Activated T-cell treated with anti-CD3 and anti-CD28 coated beads for 24 hours (primary cell): ENCODE measurements at places on chromosomes 6 and 20.
A peak's percentile ranks its signal among the peaks of the same experiment; 100 is the strongest.

GRCh38 chr6:140867336-140867735 is 1265.4 kb upstream of the GJE1 start:
- DNase-seq = no peak

DNA sequence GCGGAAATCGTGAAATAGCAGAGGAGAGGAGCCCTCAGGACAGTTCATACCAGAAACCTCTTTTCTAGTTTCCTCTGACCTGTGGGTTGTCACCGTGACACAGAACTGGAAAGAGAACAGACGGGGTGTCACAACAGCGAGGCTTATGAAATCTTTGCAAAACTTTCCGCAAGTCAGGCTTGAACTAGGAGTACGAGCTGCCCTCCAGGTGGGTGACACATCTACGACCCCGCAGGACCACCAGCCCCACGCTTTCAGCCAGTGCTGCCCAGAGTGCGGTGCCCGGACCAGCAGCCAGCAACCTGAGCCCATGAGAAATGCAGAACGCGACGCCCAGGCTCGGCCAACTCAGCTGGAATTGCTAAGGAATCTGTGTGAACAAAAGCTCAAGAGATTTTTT is 30.8 kb downstream of the WRNIP1 start:
- DNase-seq = no peak

GRCh38 chr20:6489361-6490171 is 277.9 kb upstream of the BMP2 start:
- DNase-seq = no peak

- DNase-seq = no peak
Observed at GRCh38 chr6:110412360-110412759, 3.0 kb downstream of the DDO start.

GRCh38 chr6:23097566-23097965 is 528.2 kb downstream of the HDGFL1 start:
- DNase-seq = no peak

DNA sequence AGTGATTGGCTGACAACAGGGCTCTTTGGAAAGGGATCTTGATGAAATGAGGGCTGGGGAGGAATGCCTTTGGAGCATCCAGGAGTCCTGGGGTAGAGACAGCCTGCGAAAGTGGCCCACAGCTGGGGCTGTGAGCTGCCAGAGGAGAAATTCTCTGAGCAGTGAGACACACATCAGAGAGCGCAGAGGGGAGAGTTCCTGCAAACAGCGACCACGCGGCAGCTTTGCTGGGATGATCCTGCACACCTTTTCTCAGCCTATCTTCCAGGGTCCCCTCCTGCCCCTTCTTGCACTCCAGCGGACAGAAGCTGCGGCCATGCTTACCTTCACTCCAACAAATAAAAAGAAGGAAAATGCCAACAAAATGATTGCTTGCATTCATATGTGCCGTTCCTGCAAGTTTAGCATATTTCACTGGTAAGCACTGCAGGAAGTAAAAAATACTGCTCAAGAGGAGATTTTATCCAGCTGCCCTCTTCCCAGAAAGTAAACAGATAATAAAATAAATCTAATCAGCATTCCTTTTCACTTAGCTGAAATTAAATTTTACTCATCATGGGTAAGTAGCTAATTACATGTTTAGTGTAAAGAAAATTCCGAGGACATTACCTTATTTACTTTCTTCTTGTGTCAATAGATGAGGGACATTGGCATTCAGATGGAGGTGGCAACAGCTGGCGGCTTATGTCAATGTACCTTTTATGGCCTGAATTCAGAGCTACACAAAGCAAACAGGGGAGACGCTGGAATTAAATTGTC is 339.9 kb upstream of the ARID1B start:
- DNase-seq = no peak

GRCh38 chr6:127458817-127459216 is 372 bp downstream of the KIAA0408 start:
- DNase-seq = no peak

DNA sequence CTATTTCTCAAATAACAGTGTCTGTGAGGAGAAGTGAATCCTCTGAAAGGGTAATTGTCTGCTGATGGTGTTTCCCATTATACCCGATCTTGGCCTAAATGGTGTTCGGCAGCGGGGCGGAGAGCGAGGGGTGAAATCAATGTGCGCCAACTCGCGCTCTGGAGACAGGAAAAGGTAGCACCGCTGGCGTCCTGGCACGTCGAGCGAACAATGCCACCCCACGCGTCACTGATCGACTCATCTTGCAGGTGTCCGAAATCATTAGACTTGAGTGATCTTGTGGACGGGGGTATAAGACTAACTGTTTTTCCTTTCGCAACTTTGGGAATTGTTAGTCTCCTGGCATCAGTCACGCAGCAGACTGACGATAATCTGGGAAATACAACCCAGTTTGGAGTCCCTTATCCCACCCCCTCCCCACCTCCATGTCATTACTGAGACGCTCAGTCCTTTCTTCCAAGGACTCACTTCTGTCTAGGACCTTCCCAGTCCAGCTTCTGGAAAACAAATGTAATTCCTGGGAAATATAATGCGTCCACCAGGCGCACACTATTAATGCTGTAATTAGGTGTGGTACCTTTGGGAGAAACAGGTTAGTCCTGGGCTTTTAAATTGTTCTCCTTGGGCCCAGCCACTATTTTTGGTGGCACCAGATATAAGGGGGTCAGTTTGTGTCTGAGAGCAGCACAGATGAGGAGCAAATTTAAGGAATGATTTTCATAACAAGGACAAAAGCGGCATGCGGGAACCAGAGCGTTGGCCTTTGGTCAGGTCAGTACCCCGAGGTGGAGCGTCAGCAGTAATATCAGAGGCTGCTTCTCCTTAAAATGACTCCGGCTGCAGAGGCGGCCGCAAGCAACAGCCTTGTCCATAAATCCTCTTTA is 2.3 kb downstream of the LINC00237 start:
- no peak for DNase-seq

- no peak for DNase-seq
Observed at GRCh38 chr20:59987135-59987534, 28.9 kb downstream of the CDH26 start.

- DNase-seq = no peak
Observed at GRCh38 chr20:41183831-41184230, 46.5 kb downstream of the PLCG1 start.

DNA sequence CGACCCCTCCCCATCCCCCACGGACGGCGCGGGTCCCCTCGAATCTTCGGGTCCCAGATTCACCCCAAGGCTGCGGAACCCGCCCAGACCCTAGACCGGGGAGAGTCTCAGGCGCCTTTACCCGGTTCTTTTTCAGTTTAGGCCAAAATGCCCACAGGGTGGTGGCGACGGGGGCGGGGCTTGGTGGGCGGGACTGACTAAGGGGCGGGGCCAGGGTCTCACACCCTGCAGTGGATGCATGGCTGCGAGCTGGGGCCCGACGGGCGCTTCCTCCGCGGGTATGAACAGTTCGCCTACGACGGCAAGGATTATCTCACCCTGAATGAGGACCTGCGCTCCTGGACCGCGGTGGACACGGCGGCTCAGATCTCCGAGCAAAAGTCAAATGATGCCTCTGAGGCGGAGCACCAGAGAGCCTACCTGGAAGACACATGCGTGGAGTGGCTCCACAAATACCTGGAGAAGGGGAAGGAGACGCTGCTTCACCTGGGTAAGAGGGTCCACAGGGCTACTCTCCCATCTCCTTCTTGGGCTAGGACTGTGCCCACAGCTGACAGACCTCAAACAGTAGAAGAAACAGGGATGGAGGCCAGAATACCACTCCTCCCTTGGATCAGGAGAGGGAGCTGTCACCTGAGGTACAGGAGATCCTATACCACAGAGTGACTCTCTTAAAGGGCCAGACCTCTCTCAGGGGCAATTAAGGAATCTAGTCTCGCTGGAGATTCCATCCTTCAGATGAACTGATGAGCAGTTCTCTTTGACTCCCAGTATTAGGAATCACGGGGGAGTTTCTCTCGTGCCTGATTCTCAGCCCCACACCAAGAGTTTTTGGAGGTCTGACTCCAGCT is 942 bp downstream of the HLA-E start:
- peak; percentile 78 for DNase-seq

GRCh38 chr6:53724501-53724900 is 58.9 kb upstream of the KLHL31 start:
- DNase-seq = no peak

DNA sequence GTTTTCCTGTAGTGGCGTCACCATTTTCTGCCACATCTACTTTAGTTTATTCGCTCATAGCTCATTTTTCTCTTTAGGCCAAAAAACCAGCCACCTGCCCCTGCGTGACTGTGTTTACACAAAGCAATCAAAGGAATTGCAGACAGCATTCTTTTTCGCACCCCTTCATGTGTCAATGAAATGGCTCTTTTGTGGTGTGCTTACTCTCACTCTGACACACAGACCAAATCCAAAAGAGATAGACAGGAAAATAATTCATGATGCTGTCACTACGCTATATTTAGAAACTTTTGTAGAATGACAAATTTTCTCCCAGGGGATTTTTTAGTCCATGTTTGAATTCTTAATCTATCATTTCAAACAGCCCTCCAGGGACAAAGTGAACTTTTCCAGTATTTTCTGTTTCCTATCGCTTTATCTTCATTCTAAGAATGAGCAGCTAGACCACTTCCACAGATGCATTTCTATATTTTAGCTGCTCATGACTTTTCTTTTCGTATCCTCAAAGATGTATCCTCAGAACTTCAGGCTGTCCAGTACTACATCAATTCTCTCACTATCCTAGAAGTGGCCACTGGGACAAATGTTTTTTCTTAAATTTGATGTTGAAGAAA is 37.9 kb upstream of the KHDRBS2 start:
- no peak for DNase-seq

DNA sequence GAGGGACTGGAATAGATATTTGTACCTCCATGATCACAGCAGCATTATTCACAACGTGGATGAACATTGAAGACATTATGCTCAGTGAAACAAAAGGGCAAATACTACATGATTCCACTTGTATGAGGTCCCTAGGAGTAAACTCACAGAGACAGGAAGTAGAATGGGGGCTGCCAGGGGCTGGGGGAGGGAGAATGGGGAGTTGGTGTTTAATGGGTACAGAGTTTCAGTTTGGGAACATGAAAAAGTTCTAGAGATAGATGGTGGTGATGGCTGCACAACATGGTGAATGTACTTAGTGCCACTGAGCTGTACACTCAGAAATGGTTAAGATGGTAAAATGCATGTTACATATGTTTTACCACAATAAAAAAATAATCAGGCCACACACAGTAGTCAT is 164.3 kb upstream of the RREB1 start:
- DNase-seq = no peak

DNA sequence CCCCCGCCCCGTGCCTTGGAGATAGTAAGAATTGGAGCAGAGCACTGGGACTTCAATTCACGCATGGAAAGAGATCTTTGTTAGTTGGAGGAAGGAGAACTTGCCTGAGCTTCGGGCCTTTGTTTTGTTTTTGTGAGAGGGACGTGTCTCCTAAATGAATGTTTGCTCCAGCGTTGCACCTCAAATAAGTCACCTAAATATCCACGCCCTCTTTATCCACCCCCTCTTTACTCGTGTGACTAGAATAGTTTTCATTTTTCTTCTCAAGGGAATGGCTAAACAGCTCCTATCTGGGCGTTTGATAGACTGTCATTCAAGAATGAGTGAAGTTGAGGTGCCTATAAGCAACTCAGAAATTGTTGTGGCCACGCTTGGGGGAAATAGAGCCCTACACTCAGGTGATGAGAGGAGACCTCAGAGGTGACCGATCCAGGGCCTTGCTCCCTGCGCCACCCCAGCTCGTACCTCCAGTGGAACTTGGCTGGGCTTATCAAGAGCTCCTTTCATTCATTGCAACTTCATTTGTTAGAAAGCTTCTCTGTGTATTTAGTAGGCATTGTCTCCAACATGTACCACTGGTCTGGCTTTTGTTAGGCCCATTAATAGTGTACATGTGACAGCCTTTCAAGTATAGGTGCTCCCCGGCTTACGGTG is 861 bp downstream of the PCMTD2 start:
- DNase-seq = no peak

GRCh38 chr6:134315189-134315588 is 2.7 kb downstream of the SGK1 start:
- no peak for DNase-seq

- DNase-seq = no peak
Observed at GRCh38 chr6:150033207-150033771, 8.0 kb upstream of the RAET1L start.

DNA sequence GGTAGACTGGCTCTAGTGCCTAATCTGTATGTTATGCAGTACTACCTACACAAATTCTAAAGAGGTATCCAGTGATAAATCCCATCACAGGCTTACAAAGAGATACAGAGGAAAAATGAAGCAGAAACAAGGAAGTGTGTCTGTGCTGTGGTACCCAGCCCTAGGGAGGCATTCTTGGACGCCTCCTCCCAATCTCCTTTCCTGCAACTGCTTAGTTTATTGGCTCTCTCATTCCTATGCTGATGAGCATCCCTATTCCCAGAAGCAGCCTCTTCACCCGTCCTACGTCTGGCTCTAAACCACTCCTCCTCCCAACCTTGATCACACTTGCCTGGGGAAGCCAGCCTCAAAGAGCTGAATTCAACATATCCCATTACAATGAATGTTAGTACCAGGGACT is 34.5 kb upstream of the TGM6 start:
- DNase-seq = no peak

- no peak for DNase-seq
Observed at GRCh38 chr20:38113401-38114325, 51.4 kb downstream of the TGM2 start.

DNA sequence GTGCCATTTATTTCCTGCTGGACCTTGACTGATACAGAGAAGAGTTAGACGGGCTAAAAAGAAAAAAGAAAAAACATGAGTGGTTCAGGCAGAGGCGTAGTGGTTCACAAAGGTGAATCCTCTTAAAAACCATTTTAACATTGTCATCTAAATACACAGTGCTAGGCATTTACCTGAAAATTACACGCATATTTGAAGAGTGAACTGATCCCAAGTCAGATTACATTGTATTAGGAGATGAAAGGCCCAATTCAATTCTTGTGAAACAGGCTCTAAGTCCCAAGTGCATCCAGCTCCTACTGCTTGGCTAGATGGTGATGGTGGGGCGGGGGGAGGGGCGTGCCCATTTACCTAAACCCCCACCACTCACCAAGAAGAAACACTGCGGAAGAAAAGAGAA is 46.7 kb upstream of the ATXN1 start:
- no peak for DNase-seq
